ENCODE measurements at places on chromosomes 12 and 14.

DNA sequence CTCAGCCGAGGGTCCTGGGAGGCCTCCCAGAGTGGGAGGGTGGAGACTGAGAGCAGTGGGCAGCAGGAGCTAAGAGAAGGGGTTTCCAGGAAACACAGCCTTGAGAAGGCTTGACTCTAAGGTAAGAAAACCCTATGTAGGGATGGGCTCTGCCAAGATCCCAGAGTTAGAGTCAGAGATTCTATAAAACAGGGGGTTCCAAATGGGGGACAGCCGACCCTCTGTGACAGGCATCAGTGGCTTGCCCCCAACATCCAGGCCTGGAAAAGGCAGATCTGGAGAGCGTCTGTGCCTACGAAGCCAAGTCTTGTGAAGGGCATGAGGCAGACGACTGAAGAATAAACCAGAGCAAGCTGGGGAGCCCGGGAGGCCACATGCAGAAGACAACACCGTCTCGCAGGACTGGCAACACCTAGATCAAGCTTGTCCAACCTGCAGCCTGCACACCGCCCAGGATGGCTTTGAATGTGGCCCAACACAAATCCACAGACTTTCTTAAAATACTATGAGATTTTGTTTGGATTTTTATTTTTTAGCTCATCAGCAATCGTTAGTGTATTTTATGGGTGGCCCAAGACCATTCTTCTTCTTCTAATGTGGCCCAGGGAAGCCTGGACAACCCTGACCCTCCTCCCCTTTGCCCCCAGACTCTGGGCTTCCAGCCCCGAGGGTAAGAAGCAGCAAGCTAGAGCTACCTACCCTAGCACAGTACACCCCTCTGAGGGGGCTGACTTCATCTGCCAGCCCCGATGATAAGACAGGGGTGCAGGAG is 42.1 kb downstream of the PRMT8 start:
- no peak for DNase-seq

- DNase-seq = no peak
Measured at GRCh38 chr12:32089586-32089985, 17.1 kb upstream of the BICD1 start.

GRCh38 chr14:37116933-37117849 is 55.2 kb downstream of the SLC25A21 start:
- DNase-seq = no peak

DNA sequence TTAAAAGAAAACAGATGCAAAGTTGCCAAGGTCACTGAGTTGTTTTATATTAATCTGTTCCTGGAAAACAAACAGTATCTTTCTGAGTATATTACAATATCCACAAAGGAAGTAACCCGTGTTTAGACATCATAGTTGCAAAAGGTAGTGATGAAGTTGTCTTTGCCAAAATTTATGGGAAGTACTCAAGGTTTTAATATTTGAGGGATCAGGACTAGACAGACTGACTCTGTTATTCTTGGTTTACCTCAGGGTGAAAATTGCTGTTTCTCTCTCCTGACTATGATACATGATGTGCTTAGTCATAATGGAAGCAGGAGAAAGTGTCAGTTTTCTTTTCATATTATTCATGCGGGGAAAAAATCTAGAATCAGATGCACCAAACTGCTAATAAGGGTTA is 28.3 kb downstream of the TMEM233 start:
- no peak for DNase-seq

- no peak for DNase-seq
Measured at GRCh38 chr14:25041898-25042297, 8.0 kb downstream of the STXBP6 start.

DNA sequence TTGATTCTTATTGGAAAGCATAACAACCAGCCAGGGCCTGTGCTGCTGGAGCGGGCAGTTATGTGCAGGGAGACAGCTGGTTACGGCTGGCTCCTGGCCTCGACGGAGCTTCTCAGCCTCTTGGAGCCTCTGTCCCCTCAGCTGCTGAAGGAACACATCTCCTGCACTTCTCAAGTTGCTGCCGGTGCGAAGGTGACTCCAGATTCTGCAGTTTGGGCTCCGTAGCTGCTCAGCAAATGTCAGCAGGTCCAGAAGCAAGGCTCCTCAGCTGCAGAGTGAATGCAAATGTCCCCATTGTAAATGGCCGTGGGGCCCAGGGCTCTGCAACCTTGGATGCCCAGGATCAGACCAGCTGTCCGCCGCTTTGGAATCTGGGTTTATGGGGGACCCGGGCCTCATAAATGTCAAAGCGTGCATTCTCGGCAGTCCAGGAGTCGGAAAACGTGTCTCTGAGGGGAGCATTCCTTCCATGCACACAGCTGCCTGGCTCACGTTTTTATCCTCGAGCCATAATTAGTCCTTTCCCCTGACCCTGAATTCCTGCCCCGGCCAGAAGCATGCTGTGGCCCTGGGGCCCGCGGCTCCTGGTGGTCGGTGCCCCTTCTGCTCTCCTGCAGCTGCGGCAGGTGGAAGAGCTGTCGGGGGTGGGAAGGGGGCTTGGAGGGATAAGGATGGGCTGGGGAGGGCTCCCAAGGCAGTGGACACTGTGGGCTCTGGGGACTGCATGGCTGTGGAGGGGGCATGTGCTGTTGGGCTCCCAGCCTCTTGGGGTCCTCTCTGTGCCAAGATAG is 106.0 kb downstream of the KIF26A start:
- no peak for DNase-seq

DNA sequence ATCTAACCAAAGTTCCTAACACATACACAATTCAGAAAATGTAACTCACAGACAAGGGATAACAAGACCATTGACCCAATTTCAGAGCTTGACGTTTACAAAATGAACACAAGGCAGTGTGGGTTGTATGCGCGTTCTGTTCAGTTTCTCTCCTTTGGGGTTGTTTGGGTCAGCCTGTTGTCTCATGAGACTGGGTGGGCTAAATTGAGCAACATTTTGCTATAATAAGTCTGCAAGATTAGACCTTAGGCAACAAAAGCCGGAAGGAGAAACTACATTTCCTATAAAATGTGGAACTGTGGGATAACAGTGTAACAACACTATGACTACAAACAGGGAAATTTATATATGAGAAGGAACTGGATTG is 18.8 kb upstream of the LTA4H start:
- DNase-seq = no peak

DNA sequence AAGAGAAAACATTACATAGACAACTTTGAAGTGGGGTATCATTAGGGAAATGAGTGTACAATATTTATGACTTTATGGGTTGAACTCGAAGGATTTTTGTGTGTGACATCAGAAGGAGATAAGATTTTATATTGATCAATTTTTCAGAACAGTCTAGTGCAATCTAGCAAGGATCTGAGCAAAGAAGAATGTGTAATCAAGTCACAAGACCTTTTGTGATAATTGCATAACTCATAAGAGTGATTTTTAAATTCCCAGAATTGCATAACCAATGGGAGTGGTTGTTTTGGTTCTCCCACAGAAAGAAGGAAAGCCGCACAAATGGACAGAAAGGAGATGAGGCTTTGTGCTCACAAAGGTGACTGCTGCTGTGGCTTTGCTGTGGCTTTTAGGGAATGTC is 441.8 kb upstream of the FLRT2 start:
- DNase-seq = no peak

GRCh38 chr12:75489187-75489586 is 8.6 kb downstream of the GLIPR1 start:
- DNase-seq = no peak

GRCh38 chr14:105528586-105529318 is 2.4 kb downstream of the TMEM121 start:
- DNase-seq = no peak

DNA sequence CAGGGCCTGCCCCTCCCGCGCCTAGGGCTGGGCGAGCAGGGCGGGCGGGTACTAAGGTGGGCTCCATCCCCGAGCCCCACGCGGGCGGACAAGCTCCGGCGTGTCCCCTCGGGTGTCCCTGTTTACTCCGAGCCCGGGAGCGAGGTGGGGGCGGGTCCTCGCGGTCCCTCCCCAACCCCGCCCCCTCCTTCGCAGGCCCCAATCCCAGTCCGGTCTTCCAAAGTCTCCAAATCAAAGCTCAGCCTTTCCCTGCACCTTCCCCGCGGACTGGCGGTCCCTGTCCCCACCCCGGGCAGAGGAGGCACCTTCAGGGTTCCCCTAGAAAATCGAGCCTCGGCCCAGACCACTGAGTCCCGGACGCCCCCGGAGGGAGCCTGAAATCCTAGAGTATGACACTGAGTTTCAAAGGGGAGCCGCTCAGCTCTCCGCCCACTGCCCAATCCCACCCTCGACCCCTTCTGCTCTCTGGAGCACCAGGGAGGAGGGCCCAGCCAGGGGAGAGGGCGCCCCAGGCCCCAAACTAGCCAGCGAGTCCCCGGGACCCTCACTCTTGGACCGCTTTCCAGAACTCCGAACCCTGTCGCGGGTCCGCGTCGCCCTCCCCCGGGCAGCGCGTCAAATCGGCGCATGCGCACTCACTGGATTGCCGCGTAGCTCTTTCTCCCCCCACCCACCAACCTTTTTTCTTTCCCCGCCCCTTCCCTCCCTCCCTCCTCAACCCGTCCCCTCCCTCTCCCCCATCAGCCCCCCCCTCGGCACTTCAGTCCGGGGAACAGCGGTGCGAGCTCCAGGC is at the start of gene LRP1:
TSS of gene LRP1 (plus strand) at position 758 of the 793 bp plus-strand sequence. CDS start 482 bp downstream, outside the sequence.
- DNase-seq = peak; percentile 68

GRCh38 chr12:109893261-109893995 is 6.6 kb upstream of the TCHP start:
- DNase-seq = no peak

DNA sequence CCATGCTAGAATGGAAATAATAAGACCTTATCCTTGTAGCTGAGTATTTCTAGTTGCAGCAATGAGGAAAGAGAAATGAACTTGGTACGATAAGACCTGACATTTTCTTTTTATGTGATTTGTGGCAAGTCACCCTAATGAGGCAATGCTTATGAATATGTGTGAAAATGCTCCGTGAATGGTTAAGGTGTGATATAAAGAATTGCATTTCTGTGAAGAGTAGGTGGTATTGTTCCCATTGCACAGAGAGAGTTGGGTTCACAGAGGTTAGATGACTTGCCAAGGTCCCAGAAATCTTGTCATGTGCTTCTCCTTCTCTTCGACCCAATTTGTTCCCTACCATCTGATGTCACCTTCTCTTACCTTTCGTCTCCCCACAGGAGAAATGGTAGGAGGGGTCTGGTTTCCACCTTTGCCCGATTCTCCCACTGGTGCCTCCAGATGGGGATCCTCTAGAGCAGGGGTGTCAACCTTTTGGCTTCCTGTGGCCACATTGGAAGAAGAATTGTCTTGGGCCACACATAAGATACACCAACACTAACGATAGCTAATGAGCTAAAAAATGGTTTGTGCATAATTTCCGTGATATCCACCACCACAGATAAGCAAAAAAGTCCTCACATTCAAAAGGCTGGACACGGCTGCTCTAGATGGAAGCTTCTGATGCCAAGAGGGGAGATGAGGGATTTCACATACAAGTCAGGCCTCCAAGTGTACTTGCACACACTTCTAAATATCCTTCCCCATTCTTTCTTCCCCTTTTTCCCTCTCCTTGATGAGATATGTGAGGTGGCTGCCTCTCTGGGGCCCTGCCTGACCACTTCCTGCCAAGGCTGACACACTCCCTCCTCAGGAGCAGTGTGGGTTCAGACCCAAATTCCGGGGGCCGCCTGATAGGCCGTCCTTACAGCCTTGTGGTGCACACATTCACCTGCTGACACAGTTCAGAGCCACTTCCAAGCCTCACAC is 96.1 kb downstream of the PLXNC1 start:
- DNase-seq = peak; percentile 18

GRCh38 chr12:34275129-34275528 is 252.8 kb downstream of the ALG10 start:
- DNase-seq = no peak

DNA sequence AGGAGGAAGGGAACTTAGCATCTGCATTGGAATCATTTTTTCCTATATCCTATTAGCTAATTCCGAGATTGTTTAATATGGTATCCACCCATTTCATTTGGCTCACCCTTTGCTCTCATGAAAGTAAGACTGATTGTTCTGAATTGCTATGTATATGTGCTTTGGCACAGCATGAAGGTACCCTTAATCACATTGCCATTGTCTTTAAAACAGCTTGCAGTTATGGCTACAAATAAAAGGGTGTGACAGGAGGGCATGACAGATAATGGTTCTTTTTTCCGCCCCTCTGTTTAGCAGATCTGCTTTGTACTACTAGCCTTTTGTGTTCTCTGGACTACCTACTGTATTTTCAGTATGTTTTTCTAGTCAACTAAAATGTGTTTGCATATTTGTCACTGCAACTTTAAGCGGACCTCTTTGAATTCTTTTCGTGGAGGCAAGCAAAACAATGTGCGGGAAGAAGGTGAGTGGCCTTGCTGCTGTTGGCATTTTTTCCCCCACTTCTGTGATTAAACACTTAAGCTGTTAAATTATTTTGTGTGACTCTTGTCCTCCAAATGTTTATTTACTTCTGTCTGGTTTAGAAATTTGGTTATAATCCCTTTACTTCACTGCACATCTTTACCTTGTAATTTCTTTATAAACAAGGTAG is 35.8 kb downstream of the FBXO34 start:
- DNase-seq = no peak

GRCh38 chr12:122681814-122682213 is 21.3 kb downstream of the HCAR2 start:
- no peak for DNase-seq

GRCh38 chr12:58513301-58513834 is 406.9 kb downstream of the LRIG3 start:
- no peak for DNase-seq

- DNase-seq = no peak
Measured at GRCh38 chr12:85310456-85311076, 30.5 kb downstream of the ALX1 start.

DNA sequence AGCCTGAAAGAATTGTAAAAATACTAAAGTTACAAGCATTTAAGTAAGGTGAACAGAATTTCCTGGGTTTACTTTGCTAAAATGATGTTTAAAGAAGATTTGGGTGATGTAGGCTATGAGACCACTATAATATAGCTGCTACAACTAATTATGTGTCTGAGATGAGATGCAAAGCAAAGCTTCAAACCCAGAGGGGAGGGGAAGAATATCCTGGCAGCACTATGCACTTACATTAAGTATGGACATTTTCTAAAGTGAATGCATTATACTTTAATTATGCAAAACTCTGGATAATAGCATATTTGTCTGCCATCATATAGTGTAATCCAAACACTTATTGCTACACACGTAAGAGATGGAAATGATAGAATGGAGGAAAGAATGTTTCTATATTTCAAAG is 1003.7 kb downstream of the GALC start:
- no peak for DNase-seq

DNA sequence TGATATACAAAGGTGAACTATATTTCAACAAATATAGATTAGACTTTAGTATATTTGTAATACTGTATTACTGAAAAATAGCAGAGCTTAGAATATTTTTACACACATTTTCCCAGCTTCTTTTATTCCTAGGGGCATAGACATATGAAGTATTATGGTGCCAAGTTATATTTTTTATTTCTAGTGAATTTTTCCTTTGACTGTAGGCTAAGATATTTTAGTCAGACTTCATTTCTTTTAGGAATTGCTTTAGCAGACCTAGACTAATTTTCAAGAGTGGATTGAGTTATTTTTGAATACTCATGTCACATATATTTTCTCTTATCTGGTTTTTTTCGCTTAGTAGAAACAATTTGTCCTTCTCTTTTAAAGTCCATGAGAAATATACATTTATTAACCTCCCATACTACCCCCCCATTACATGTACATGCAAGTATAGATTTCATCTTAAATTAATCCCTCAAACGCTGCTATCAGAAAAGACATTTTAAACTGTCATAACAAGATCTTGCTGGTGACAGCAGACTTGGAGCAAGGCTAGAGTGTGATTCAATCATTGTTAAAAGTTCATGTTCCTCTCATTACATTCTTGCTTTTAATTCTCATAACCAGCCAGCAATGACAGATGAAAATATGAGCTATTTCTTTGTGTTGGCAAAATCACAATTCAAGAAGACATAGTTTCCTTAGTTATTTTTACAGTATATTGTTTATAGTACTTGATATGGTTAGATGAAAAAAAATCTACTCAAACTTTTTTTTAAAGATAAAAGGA is 456.1 kb downstream of the AEBP2 start:
- DNase-seq = no peak
